ENCODE measurements at places on chromosomes 1 and 21.

GRCh38 chr1:234838820-234839219, 228.8 kb upstream of the IRF2BP2 start:
- DNase-seq = no peak

DNA sequence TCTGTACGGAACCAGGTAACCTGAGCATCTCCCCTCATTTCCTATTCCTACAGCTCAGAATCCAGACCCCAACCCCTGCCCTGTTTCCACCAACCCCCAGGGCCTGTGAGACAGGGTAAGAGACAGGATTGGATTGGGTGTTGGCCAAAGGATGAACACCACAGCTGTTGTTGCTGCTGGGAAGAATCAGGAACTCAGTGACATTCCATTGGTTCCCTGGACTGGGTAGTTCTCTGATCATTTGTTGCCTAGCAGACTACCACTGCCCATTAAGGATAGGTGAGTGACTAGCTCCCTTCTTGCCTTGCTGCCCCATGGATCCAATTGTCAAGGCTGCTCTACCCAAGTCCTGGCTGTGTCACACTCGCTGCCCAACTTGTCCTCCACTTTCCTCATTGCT, 10.0 kb downstream of the NCSTN start:
- DNase-seq = no peak

GRCh38 chr1:73862355-73862754, 335.6 kb downstream of the LRRIQ3 start:
- no peak for DNase-seq

- no peak for DNase-seq
These were observed 276.8 kb upstream of the TMEM51 start for GRCh38 chr1:14876747-14877146.

GRCh38 chr1:44072821-44073220, 41.6 kb upstream of the SLC6A9 start:
- DNase-seq = no peak

DNA sequence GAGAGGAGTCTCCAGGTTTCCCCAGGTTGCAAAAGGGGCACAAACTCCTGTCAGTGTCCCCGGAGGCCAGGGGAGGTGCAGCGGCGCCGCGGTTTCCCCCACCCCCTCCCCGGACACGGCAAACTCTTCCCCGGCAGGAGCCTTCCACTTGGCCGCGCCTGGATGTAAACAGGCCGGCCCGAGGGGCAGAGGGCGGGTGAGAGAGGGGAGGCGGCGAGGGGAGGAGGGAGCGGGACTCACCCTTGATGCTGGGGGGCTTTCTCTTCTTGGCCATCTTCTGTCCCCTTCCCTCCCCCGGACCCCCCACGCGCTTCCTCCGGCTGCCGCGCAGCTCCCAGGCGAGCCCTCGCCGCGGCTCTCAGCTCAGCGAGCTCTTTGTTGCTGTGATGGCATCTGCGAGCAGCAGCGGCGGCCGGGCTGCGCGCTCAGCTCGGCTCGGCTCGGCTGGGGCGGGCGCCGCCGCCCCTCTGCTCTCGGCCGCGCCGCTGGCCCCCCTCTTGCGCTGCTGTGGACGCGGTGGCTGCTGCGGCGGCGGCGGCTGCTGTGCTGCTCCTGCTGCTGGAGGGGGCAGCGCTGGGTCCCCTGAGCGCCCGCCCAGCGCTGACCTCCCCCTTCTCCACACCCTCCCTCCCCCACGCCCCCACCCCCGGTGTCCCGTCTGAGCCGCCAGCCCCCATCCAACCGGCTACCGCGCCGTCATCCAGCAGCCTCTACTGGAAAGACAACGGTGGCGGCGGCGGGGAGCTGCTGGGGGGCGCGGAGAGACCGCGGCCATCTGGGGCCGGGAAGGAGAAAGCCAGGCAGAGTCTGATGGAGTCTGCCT, 4.9 kb upstream of the SLC44A5 start:
- DNase-seq = no peak
